CMK (cell line): ENCODE measurements at places on chromosomes 11 and 22.

DNA sequence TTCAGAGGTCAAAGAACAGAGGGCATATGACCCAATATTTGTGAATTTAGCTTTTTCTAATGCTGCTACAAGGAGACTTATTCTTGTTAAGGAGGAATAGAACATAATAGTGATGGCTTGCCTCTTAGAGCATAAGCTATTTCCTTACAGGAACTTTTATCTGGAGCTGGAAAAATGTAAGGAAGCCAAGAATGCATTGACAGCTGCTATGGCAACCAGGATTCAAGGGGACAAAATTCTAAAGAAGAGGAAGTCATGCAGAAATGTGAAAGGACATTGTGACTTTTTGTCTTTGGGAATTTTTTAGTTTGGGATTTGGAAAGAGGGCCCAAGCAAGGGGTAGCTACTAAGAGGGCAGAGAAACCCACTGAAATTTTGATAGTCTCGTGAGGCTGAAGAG is 51.1 kb downstream of the EHF start:
- no peak for DNase-seq

- no peak for DNase-seq
Measured at GRCh38 chr11:120562806-120563425, 51.4 kb downstream of the GRIK4 start.

DNA sequence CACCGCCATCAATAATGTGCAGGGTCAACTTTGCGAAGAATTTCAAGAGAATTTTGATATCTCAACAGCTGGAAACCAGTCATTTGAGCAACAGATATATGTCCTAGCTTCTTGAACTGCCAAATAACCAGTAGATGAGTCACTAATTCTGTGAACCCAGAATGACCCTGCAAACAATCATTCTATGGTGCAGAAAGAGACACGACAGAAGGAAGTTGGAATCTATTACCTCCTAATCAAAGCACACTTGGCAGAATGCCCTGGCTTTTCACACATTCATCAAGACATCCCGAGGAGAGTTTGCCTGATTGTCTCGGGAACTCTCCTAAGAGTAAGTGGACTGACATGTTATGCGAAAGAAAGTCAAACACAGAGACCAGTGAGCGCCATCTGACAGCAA is 621.1 kb downstream of the OPCML start:
- DNase-seq, result no peak

DNA sequence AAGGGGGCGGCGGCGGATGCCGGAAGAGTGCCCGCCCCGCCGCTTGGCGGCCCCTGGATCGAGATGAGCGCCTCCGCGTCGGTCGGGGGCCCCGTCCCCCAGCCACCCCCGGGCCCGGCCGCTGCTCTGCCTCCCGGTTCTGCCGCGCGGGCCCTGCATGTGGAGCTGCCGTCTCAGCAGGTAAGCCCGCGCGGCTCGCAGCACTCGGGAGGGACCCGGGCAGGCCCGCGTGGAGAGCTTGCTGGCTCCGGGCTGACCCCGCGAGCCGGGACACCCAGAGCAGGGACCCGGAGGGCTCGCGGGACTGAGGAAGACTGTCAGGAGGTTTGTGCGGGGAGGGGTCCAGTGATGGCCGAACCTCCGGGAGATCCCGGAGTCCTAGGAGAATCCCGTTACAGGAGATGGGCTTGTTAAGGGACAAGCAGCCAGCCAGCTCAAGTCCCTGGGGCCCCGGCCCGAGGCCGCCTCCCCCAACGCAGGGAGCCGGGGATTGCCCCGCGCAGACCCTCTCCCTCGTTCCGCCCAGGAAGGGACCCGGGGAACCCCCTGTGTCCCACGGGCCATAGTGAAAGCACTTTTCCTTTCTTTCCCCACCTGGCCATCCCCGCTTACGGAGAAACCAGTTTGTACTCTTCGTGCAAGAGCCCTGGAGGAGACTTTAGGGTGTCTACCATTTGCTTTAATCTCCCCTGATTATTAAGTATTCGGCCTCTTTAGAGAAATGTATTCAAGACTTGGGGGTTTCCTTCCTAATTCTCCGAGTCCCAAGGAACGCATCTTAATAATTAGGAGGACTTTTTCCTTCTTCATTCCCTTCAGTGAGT is 547 bp downstream of the UVRAG start:
- no peak for DNase-seq

GRCh38 chr11:1343391-1344055 is 34.1 kb upstream of the TOLLIP start:
- DNase-seq, result no peak

DNA sequence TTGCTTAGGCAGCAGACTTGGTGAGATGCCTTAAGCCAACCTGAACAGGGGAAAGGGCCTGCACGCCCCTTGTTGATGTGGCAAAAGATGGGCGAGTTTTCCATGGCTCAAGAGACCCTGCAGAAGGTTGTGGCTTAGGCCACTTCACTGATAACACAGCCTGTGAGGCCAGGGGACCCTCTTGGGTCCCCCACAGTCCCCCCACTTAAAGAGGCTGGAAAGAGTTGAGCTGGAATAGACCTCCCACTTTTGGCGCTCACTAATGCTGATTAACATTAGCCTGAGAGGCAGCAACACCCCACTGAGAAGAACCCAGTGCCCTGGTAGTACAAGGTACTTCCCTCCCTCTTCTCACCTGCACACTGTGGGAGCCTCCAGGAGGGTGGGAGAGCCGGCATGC is 107.5 kb downstream of the TRIM29 start:
- no peak for DNase-seq

GRCh38 chr11:111308140-111308539 is 9.8 kb downstream of the POU2AF3 start:
- DNase-seq, result no peak

- no peak for DNase-seq
Measured at GRCh38 chr22:24796056-24796455, 10.0 kb upstream of the SGSM1 start.

- no peak for DNase-seq
Measured at GRCh38 chr11:114091516-114092397, 32.2 kb downstream of the ZBTB16 start.

GRCh38 chr22:36811094-36811800 is 5.6 kb downstream of the PVALB start:
- DNase-seq, result no peak

- no peak for DNase-seq
Measured at GRCh38 chr22:43446916-43447315, 35.1 kb downstream of the MPPED1 start.

DNA sequence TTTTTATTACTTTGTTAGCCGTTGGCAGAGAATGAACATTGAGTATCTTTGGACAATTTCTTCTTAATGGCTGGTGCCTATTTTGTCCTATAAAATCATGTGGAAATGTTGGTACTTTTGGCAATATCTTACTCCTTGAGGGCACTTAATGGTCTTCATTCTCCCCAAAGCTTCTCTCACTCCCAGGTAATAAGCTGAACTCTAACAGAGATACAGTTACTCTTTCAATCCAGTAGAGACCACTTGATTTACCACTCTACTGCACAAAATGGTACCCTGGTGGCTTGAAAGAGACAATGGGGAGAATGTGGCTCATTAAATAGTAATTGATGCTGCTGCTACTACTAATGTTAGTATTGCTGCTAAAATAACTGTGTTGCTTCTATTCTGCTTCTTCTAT is 53.0 kb downstream of the MAML2 start:
- no peak for DNase-seq

DNA sequence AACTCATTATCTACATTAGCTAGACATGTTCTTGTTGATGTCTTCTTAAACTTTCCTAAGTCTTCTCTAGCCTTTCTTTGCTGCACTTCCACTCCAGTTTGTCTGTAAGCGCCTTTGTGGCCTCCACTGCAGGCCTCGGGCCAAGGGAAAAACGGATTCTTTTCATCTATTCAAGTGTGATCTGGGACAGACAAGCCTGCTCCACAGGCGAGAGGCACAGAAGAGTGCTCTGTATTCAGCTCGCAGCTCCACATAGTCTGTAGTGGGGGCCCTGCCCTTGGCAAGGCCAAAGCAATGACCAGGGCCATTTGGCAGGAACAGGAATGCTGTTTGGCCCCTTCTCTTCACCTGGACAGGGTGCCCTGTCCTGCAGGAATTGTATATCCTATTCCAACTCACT is 84.1 kb upstream of the BARX2 start:
- DNase-seq, result no peak

DNA sequence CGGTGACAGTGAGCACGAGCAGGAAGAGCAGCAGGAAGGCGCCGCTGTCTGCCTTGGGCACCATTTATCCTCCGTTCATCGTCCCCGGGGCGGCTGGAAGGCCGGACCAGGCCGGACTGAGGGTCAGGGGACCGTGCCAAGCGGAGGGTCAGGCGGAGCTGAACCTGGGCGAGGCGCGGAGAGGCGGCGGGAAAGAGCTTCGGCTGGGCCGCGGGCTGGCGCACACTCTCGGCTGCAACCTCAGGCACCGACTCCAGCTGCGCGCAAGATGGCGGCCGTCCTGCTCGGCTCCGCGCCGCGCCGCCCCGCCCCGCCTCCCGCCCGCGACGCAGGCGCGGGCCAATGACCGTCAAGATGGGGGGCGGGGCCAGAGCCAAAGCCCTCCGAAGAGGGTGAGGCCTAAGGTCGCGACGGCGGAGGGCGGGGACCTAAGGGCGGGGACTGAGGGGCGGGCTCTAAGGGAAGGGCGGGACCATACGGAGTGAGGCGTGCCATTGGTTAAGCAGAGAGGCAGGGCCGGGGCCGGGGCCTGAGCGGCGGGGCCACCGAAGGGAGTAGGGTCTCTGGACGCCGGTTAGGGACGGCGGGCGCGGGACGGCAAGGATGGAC is at the start of gene DGCR2:
Gene DGCR2 (minus strand): TSS at position 270 of the 609 bp plus-strand sequence. CDS start 206 bp downstream, at position 64.
- peak; percentile 91 for DNase-seq

- no peak for DNase-seq
Measured at GRCh38 chr11:41947392-41947791, 487.9 kb upstream of the LRRC4C start.

GRCh38 chr11:70230840-70231710 is 28.0 kb downstream of the FADD start:
- no peak for DNase-seq

- DNase-seq, result no peak
Measured at GRCh38 chr11:37511425-37511933, 913.4 kb upstream of the RAG2 start.

GRCh38 chr11:19891022-19891421 is 178.4 kb downstream of the NAV2 start:
- DNase-seq, result no peak

- no peak for DNase-seq
Measured at GRCh38 chr11:20875889-20876288, 206.5 kb downstream of the NELL1 start.

GRCh38 chr11:103792981-103793468 is 243.4 kb upstream of the DDI1 start:
- no peak for DNase-seq

GRCh38 chr11:47510209-47510608 is 42.7 kb downstream of the CELF1 start:
- no peak for DNase-seq

GRCh38 chr22:11325767-11326166 is 4202.2 kb upstream of the OR11H1 start:
- DNase-seq, result no peak

- no peak for DNase-seq
Measured at GRCh38 chr22:19943082-19944026, 1.7 kb upstream of the TXNRD2 start.

- no peak for DNase-seq
Measured at GRCh38 chr22:17794726-17795542, 20.7 kb upstream of the BID start.

DNA sequence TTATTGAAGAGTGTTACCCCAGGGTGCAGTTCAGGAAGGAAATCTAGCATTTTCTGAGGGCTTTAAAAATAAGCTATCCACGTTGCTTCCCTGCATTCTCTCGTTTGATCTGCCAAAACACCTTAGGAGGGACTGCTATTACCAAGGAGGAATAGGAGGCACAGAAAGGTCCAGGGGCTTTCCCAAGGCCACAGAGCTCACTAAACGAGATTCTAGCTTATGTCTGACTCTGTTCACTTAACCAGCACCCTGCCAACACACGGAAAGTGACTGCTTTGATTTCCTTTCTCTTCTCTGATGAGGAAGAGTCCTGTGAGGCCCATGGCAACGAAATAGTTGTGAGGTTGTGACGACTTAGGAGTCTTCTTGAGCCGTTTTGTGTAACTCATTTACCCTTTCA is 3.4 kb upstream of the PTPN5 start:
- DNase-seq, result no peak

DNA sequence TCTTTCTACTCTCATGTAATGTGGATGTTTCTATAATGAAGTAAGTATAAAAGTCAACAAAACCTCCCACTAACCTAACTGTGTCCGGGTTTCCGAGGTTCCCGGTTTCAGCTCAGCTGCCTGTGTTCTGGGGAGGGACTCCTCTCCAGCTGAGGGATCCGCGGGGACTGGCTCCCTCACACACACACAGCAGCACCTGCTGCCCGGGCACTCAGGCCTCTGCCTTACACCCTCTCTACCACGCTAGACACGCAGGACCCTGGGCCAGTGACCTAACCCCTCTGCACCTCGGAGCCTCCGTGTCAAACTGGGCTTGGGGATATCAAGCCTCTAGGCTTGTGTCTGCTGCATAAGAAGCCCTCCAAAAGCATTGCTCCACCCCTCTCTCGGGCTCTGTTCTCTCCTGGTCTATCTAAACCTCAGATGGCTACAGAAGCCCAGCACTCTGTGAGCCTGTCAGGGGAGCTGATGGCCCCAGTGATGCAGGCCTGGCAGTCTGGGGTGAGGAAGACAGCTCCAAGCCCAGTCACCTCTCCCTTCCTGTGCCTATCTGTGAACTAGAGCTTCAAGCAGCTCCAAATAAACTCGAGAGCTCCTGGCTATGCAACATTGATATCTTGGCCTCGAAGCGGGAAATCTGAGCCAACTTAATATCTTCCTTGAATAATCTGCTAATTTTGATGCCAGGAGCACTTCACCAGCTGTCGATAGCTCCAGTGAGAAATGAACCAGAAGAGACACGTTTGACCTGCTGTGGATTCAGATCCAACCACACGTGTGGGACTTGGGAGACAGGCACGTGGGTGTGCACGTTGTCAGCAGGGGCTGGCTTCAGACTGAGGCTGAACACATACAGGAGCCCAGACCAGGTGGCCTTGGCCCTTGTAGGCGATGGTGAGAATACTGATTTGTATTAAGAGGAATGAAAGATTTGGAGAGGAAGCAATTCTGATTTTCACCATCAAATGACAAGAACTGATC is 232.7 kb upstream of the B3GAT1 start:
- no peak for DNase-seq

DNA sequence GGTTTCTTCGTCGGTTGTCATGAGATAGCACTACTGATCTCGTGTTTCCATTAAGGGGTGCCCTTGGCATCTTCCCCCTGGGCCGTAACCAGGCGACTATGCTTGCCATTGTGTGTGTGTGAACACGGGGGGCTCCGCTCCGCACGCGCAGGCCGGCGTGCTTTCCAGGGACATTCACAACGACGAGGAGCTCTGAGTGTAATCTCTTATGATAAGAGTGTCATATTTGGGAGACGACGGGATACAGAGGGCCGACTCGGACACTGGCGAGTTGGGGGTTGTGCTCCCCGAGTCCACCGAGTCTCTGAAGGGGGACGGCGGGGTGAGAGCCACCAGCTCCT is 170.9 kb upstream of the CTSC start:
- no peak for DNase-seq
